ENCODE measurements at places on chromosomes 11 and 22.

DNA sequence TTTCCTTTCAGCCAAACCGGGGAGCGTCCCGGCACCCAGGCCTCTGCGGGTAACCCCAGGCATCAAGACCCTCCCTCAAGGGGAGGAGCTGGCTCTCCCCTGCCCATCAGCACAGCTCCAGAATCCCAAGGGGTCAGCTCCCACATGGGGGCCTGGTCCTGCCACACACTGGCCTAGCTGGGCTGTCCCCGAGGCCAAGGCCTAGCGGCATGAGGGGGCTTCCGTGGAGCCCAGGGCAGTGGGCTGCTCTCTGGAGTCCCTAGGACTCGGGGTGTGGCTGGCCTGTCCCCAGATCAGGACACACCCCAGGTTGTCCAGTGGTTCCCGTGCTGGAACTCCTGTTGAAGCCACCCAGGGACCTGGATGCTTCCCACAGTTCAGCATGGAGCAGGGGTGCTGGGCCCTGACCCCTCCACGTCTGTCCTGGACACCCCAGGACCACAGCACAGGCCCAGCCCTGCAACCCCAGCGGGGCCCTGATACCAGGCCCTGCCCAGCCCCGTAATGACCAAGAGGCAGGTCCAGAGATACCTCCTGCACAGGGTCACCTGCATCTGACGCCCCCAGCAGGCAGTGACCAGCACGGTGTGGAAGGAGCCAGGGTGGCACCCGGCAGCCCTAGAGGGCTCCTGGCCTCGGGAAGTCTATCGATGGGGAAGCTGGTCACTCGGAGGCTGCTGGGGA is 5.5 kb downstream of the HRAS start:
- no peak for DNase-seq

DNA sequence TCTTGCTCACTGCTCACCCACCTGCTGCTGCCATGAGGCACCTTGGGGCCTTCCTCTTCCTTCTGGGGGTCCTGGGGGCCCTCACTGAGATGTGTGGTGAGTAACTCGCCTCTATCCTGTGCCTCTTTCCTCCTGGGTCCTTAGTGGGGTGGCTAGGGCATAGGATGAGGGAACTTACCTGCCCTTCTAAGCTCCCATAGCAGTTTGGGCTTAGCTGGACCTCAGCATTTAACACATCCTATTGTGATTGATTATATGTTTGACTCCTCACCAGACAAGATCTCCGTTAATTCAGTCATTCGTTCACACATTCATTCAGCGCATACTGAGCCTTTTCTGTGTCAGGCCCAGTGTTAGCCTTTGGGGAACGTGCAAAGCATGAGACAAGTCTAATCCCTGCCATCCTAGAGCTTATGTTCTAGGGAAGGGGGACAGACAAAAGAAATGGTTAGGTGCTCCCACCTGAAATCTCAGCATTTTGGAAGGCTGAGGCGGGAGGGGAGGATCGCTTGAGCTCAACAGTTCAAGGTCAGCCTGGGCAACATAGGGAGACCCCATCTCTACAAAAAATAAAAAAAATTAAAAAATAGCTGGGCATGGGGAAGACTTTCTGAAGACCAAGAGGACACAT is 441 bp downstream of the TCN2 start:
- DNase-seq, result no peak

- DNase-seq, result no peak
Measured at GRCh38 chr11:134861490-134862104, 449.6 kb upstream of the B3GAT1 start.

DNA sequence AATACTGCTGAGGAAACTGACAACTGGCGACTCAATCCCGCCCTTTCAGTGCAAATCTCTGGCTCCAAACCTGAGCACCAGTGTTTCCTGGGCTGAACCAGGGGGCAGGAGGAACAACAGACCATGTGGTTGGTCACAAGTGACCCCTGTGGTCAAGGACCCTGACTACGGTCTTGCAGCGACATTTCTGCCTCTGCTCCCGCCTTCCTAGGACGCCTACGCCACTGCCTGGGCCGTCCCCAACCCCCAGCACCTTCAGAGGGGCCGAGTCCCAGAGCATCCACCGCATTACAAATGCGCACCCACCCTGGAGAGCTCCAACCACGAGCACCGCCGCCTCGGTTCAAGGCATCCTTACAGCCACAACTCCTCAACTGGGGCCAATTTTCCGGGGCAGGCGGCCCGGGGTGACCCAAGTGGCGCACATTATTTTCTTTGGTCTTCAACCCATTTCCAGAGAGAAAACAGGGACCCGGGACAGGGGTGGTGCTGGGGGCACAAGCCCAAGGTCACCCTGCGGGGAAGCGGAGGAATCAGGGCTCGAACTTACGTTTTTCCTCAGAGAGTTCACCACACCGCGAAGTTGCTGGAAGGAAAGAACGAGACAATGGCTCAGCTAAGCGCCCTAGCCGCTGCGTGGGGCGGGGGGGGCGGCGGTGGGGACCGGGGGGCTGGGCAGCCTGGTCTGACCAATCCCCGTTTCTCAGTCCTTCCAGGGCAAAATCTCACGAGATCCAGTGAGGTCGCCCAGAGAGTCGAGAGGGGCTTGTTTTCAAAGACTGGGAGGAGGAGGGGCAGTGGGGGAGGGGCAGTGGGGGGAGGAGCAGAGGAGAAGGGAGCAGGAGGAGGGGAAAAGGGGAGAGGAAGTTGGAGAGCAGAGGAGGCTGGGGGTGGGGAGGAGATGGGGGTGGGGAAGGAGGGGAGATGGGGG is 1.8 kb downstream of the PRAME start:
- no peak for DNase-seq

DNA sequence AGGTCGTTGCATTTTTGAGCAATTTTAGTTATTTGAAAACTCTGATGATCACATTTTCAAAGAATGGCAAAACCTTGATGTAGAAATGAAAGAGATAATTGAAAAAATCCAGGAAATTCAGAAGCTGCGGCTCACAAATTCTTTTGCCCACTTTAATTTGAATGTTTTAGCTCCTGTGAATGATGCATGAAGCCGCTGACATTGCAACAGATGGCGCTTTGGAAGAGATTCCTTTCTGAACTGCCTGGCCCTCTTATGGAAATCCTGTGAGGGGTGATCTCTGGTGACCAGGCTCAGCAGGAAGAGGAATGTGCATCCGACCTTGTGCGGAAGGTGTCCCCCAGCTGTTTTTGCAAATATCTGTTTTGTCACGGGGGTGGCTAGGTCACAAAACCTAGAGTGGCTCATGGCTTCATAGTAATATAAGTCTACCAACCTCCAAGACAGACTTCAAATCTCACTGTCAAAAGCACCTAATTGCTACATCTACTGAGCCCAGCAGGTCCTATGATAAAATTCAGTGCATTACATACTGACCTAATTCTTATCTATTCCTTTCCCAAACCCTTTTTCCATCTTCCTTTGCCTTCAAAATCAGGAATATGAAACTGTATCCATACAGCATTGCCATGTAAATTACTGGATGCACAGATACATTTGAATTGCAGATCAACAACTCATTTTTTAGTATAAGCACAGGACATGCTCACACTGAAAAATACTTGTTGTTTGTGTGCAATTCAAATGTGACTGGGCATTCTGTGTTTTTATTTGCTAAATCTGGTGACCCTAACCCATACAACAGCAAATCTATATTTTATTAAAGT is 412.7 kb downstream of the ETS1 start:
- peak; percentile 67 for DNase-seq

- no peak for DNase-seq
Measured at GRCh38 chr11:71404209-71404608, 44.0 kb downstream of the DHCR7 start.

DNA sequence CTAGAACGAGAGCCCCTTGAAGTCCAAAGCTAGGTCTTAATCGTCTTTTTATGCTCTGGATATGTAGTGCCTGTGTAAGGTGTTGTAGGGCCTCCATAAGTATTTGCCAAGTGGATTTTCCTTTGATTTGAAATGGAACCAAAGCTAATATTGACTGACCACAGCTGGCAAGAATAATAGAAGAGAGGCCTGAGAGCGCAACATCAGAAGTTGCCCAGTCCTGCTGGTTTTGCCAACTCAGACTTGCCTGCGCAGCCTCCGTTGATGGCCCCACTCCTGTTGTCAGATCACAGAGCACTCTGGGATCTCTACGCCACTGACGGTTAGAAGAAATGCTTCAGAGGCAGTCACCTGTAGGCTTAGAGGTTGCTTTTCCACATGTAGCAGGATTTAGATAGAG is 251.2 kb downstream of the TENM4 start:
- DNase-seq, result no peak

GRCh38 chr22:48800886-48801607 is 1026.6 kb downstream of the BRD1 start:
- no peak for DNase-seq

- DNase-seq, result no peak
Measured at GRCh38 chr11:60858731-60859464, 3.1 kb upstream of the PTGDR2 start.

Measured in IMR-90 (cell line).